ENCODE measurements at places on chromosomes 7 and 10. TPM values are rescaled to one million over a fixed set of nuclear protein-coding genes. Genes with fewer than 3 reads are reported as not detected.

DNA sequence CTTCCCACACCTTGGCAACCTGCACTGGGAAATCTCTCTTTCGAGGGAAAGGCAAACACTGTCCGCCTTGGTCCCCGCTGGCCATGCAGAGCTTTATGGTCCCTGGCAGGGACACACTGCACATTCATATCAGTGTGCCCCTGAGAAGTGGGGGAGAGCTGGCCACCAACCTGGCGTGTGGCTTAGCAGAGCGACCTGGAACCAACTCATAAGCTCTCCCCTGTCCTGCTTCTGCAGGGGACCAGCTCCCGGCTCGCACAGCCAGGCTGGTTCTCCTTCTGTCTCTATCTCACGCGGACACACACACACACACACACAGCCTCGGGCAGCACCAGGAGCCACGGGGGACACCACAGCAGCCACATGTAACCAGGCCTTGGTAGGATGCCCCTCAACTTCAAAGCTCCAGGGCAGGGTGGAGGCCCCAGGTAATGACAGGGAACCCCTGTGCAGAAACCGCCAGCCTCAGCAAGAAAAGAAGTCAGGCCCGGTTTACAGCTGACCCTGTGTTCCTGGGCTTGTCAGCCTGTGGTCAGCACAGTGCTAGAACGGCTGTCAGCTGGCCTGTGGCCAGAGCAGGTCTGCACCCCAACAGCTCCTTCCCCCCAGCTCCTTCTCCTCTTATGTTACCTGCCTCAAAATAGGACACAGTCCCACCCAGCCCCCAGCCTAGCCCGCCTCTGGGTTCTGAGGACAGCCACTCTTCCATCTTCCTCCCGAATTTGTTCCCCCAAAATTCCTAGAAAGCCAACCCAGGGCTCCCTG lies 69.3 kb downstream of the OAT start:
- H3K4me1 ChIP-seq, result no peaks in the 10 kb centered on the region
- no peak for DNase-seq
- no peak overlapping the region for H3K27ac ChIP-seq
- no peak overlapping the region for H3K4me3 ChIP-seq
- H3K36me3 ChIP-seq, result no peaks in the 10 kb centered on the region

DNA sequence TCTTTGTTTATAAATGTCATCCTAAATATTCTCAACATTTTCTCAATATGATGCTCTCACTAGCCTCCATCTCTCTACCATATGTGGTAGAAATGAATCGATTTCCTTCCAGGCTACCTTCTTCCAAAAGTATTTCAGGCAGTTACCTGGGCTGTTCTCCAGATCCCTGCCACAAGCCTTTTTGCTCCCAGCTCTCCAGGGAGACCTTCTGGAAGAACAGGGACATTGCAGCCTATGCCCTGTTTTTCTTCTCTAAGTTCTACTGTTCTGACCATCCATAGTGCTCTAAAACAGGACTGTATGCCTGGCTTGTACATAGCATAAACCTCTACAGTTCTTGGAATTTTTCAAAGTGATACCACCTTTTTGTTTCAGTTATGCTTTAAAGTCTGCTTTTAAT lies 552.8 kb downstream of the ANKRD7 start:
- H3K36me3 ChIP-seq, result no peaks in the 10 kb centered on the region
- no peaks in the 10 kb centered on the region for H3K4me1 ChIP-seq
- no peaks in the 10 kb centered on the region for H3K27me3 ChIP-seq
- no peak overlapping the region for H3K27ac ChIP-seq

GRCh38 chr10:56298941-56299340 lies 62.1 kb downstream of the ZWINT start:
- no peaks in the 10 kb centered on the region for H3K27me3 ChIP-seq
- H3K4me3 ChIP-seq, result no peak overlapping the region
- no peaks in the 10 kb centered on the region for H3K36me3 ChIP-seq
- no peak overlapping the region for H3K27ac ChIP-seq
- DNase-seq, result no peak
- H3K4me1 ChIP-seq, result no peaks in the 10 kb centered on the region

Gene CALCR
- 0.15 TPM for total RNA-seq
